WTC11 (cell line): ENCODE measurements at places on chromosomes 2 and 18. TPM values are rescaled to one million over a fixed set of nuclear protein-coding genes. Genes with fewer than 3 reads are reported as not detected.

DNA sequence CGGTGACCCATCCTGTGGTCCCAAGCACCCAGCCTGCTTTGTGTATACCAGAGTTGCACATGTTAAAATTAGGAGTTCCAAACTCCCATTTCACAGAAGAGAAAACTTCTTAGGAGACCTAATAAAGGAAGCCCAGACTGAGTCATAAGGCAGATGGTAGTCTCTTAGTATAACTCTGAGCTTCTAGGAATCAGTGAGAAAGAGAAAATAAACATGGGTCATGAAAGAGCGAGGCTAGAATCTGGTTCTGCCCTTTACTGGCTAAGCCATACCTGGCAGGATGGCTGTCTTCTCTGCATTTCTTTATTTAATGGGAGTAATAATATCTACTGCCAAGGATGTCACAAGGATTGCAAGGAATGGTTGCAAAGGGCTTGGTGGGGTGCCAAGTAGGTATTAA is 101.2 kb upstream of the TRIB2 start:
- DNase-seq = no peak

- DNase-seq = no peak
Observed at GRCh38 chr2:17799301-17800120, 16.7 kb upstream of the MSGN1 start.

The NT5C1B gene
- total RNA-seq = not detected in 3 replicates

GRCh38 chr2:190060019-190060418 is 2.5 kb downstream of the MSTN start:
- DNase-seq = no peak

DNA sequence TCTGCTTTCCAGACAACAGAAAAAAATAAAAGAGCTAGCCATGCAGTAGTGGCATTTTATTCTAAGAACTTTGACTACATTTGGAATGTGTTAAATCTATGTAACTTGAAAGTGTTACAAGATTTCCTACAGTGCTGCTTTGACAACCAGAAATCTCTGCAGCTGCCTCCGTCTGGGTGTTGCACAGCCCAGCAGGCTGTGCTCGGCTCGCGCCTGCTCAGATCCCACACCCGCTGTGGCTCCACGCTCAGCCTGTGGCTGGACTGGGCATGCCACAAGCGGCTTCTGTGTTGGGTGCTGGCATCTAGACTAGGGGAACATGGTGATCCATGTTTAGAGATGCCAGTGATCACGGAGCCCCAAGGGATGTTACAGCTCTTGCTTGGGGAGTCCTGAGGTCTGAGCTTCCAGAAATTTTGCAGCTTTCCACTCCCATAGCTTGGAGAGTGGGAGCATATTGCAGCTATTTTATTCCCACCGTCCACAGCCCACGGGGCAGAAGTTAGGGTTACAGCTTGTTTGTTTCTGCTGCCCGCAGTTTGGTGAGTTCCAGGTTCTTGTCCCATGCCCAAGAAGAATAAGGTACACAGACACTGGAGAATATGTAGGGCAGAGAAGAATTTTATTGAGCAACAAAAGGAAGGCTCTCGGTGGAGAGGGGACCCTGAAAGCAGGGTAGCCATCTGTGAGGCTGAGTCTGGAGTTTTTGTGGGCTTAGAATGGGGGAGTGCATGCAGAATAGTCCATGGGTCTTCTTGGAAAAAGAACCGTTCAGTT is 44.1 kb downstream of the FAM171B start:
- DNase-seq = no peak
